ENCODE measurements at places on chromosomes 5 and 9.

GRCh38 chr5:149062371-149063016 is 368 bp downstream of the SH3TC2 start:
- no peak for DNase-seq

- no peak for DNase-seq
Measured at GRCh38 chr5:32589416-32589815, 4.1 kb downstream of the SUB1 start.

- no peak for DNase-seq
Measured at GRCh38 chr5:60835554-60835953, 8.5 kb downstream of the ELOVL7 start.

DNA sequence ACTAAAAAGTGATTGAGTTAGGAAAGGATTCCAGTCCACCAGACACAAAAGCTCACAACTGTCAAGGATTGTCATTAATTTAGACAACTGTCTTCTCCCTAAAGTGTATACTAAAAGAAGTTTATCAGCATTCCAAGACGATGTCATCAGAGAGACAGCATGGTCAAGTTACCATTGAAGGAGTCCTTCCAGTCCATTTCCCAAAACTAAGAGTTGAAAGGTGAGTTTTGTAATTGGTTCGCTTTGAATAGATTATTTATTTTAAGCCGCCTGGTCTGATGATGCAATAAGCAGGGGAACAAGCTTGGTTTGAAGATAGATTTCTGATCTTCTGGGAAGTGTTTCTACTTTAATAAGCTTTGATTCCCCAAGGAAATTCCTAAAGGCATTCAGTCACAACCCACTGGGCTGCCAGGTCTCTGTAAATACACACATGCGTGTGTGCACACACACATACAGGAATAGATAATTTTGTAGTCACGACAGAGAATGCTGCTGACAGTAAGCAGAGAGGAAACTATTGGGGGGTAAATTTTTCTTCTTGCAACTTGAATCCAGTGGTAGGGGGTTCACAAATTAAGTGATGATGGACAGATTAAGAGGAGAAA is 234.8 kb downstream of the PIK3R1 start:
- DNase-seq: no peak

- no peak for DNase-seq
Measured at GRCh38 chr9:71571186-71571585, 197.1 kb downstream of the CEMIP2 start.

DNA sequence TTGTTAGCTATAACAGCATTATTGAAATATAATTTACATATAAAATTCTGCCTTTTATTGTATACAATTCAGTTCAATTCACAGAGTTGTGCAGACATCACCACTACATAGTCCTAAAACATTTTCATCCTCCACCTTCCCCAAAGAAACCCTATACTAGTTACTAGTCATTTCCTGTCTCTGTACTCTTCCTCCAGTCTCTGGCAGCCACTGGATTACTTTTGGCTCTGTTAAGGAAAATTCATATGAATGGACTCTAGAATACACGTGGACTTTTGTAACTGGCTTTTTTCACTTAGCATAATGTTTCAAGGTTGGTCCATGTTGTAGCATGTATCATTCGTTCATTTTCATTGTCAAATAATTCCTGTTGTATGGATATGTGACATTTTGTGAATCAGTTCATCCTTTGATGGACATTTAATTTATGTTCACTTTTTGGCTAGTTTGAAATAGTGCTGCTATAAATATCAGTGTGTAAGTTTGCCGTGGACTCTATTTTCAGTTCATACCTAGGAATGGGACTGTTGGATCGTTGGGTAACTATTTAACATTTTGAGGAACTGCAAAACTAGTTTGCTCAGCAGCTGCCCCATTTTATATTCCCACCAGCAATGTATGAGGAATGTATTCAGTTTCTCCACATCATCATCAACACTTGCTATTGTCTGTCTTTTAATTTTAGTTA is 9.7 kb downstream of the ICE1 start:
- no peak for DNase-seq

DNA sequence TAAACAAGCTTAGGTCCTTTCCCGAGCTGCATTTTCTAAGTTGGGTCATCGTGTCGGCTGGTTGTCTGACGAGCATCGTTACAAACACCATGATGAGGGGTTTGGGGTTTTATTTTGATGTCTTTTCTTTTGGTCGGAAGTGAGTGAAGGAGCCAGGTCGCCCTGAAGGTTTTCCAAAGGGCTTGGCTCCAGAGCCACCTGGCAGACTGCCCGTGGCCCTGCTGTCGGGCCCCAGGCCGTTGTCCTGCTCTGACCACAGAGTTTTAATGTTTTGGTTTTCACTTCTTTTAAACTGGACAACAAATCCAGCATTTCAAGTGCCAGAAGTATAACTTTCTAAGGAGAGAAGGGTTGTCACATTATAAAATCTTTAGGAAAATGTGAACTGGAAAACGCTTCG is 42.3 kb downstream of the TENT4A start:
- DNase-seq: no peak

GRCh38 chr9:99762470-99762869 is 59.2 kb upstream of the NR4A3 start:
- DNase-seq: no peak

GRCh38 chr9:128007566-128008138 is 26.9 kb upstream of the EEIG1 start:
- no peak for DNase-seq

DNA sequence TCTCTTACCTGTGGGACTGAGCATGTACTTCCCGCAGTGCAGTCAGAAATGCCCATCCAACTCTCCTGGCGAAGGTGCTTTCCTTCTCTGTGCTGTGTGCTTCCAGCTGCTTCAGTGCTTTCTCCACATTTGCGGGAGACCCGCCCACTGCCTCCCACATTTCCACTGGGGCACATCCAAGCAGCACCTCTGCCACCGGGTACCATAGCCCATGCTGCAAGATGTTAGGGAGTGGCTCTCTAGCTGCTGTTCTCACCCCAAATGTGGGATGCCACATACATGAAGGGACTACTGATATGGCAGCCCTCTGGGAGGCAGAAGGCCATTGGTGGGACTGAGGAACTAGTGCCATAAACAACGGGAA is 8.8 kb downstream of the DMAC1 start:
- no peak for DNase-seq

GRCh38 chr5:179732918-179733771 is 523 bp downstream of the MAML1 start:
- DNase-seq: peak; percentile 43

DNA sequence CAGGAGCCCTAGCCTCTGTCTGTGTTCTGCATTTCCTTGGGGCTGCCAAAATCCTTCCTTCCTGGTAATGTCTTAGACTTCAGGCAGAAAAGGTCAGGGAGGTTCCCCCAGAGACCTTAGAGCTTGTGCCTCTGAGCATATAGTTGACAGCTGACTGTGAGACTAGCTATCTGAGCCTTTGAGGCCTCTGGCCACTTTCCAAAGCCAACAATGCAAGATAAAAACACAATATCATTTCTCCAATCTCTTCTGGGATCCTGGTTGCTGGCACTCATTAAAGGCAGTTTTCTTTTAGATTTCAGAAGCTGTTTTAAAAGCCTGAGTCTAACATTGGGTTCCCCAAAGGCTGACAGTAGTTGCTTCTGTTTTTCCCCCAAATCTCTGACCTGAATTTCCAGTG is 13.2 kb upstream of the GLRA1 start:
- no peak for DNase-seq

- no peak for DNase-seq
Measured at GRCh38 chr9:71509054-71509453, 259.3 kb downstream of the CEMIP2 start.

- no peak for DNase-seq
Measured at GRCh38 chr5:141963701-141964100, 5.2 kb upstream of the RNF14 start.

DNA sequence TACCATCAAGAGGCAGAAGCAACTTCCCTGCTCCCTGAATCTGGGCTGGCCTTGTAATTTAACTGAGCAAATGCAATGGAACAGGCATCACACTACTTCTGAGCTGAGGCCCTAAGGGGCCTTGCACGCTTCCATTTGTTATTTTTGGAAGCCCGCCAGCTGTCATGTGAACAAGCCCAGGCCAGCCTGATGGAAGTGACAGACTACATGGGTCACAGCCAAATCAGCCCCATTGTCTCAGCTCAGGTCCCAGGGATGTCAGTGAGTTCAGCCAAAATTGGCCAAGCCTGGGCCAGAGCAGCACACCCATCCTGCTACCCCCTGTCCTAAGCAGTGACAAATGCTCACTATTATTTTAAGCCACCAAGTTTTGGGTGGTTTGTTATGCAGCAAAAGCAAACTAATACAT is 72.8 kb downstream of the PRRT1B start:
- no peak for DNase-seq

DNA sequence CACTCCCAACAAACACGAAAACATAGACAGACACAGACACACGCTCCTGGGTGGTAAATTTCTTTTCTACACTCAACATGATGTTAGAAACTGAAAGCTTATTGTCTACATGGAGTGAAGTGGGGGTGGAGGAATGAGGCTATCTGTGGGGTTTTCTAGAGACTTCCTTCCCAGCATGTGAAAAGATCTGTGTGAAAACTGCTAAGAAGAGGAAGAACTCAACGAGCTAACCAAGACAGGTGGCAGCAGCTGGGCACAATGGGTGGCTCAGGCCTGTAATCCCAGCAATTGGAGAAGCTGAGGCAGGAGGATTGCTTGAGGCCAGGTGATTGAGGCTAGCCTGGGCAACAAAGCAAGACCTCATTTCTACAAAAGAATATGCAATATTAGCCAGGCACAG is 7.6 kb downstream of the FYB1 start:
- DNase-seq: no peak

DNA sequence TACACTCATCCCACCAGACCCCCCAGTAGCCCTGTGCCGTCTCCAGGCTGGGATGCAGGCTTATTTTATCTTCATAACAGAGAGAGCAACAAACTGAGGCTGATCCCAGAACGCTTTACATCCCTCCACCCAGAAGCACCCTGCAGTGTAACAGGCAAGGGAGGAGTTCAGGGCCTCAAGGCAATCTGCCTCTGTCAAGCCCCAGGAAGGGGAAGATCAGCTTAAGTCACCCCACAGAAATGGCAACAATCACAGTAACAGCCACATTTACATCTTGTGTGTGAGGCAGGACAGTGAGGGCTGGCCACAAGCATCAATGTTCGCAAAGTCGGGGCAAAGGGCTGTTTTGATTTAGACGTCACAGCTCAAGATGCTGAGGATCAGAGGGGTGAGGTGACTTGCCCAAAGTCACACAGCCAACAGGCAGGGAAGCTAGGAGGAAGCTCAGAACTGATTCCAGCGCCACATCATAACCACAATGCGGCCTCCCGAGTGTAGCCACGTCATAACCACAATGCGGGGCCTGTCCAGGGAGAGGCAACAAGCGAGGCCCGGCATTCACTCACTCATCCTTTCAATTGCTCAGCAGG is 14.4 kb downstream of the STK10 start:
- DNase-seq: no peak

DNA sequence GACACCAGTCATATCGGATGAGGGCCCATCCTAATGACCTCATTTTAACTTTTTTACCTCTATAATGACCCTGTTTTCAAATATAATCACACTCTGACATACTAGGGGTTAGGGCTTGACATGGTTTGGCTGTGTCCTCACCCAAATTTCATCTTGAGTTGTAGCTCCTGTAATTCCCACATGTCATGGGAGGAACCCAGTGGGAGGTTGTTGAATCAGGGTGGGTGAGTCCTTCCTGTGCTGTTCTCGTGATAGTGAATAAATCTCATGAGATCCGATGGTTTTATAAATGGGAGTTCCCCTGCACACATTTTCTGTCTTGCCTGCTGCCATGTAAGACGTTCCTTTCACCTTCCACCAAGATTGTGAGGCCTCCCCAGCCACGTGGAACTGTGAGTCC is 71.8 kb downstream of the THBS4 start:
- DNase-seq: no peak

DNA sequence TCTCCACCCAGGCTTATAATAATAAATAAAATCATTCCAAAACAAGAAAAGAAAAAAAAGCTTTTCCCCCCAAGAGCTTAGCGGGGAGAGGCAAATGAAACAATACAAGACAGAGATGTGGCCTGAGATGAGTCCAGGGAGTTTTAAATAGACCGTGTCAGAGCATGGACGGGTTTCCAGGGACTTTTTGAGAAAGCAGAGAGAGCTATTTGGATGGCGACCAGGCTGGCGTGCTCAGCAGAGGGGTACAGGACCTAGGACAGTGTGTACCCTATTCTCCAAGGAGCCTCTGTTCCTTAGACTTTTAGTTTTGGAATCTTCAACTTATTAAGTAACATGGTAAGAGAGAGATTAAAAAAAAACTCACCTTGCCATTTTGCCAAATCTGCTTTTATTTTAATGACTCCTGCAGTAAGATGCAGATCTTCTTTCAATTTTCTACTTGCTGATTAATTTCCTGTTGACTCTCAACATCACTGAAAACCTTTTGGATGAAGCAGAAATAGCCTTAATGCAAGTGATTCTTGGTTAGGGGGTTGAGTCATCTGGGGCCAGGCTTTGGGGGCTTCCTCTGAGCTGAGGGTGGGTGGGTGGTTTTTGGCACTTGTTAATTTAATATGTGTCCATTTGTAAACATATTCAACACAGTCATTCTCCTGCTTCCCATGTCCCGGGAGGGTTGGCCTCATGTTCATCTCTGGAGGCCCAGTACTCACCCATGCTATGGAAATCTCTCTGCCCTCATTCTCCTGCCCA is 49.6 kb upstream of the OSMR start:
- DNase-seq: no peak
